Stimulated activated CD8-positive, alpha-beta memory T cell treated with anti-CD3 and anti-CD28 coated beads, Interleukin-15, amount 100 ng/mL, for 1 hour (primary cell): ENCODE measurements at places on chromosomes 4 and X.

DNA sequence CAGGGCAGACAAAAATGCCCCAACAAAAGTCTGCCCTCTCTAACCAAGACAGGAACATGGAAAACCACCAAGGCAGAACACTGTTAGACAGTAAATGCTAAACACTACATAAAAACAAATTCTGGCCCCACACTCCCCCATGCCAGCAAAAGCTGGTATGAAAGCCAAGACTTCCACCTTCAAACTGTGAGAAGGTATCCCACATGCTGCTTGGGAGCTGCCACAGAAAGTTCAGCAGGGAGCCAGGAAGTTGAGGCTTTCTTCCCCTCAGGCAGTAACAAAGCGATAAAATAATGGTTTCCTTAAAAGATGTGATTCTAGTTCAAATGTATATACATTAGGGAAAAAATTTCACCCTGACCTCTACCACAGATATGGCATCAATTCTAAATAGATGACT lies 770.4 kb upstream of the NDST4 start:
- no peak for DNase-seq

DNA sequence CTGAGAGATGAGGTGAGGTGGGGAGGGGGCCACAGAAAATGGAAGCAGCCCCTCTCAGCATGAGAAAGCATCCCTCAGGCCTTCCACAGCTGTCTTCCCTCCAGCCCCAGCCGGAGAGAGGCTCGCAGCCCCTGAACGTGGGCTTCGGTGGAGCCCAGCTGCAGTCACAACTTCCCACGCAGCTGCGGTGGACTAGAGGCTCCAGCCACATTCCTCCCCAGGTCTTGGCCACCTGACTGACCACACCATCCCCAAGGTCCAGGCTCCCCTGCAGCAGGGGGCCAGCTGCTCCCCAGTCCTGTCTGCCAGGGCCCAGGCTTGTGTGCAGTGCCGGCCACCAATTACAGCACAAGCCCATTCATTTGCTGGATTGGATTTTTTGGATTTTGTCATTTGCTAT lies 212.3 kb upstream of the BCOR start:
- DNase-seq, result no peak

DNA sequence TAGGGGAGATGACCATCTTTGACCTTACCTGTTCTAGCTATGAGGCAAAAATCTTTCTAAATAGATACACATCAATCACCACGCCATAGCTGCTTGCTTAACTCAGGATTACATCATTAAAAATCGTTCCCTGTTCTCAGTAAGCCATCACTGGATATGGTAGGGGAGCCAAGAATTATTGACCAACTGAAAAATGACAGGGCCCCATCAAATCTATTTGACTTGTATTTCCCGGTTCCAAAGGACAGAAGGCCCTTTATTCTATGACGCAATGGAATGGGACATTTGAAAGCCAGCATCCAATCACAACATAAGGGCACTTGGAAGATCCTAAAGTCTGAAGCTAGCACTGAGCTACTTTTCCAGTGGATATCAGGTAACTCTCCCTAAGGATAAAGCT lies 75.6 kb upstream of the NOCT start:
- DNase-seq, result no peak

GRCh38 chr4:20185103-20185502 lies 66.6 kb upstream of the SLIT2 start:
- DNase-seq, result no peak

DNA sequence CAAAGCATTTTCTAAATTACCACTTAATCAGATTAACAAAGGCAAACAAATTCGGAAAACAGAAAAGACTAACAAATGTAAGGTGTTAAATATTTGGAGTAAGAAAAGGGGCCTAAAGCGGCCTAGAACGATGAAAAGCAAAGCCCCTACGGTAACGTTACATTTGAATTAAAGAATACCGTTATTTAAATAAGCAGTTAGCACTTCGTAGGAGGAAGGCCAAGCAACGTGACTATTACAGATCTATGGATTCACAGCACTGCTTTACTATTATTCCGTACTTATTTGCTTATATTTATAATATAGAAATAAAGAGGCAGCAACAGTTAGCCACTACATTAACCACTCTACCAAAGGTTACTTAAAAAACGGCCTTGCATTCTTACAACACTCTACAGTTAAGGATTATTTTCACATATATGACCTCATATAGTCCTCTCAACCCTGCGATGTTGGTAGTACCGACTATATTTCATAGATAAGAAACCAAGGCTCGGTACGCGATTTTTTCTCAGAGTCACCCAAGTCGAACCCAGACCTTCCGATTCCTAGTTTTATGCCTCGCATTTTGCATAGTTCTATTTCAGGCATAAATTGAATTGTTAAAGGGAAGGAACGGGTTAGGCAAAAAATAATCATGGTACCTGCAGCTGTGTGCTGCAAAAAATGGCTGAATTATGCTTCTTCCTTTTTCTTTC lies 2.9 kb downstream of the KLHL15 start:
- DNase-seq, result no peak

DNA sequence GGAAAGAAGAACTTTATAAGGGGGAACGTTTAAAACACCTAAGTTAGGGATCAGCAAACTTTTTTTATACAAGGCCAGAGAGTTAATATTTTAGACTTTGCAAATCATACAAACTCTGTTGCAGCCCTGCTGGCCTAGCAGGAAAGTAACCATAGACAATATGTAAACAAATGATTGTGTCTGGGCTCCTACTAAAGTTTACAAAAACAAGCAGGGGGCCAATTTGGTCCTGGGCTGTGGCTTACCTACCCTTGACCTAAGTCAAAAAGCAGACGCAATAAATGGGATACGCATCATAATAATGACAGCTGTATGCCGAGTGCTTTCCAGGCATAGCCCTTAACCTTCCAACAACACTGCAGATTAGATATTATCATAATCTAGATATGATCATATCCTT lies 4.9 kb downstream of the TASL start:
- DNase-seq, result no peak

DNA sequence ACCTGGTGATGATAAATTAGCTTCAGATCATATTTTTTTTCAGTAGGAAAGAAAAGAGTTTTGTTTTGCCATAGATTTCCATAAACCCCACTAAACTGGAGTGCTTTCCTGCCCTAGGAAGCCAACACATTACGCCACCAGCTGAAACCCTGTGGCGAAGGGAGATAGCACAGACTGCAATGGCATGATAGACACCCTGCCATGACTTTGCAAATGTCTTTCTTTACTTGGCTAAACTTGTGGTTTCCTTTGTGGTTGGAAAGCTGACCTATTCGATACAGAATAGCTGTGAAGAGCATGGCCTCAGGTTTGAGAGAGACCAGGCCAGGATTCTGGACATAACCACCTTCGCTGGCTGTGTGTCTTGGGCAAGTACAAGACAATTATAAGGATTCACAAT lies 19.1 kb downstream of the MFAP3L start:
- no peak for DNase-seq

GRCh38 chr4:153332936-153333335 lies 11.6 kb upstream of the MND1 start:
- DNase-seq, result no peak

DNA sequence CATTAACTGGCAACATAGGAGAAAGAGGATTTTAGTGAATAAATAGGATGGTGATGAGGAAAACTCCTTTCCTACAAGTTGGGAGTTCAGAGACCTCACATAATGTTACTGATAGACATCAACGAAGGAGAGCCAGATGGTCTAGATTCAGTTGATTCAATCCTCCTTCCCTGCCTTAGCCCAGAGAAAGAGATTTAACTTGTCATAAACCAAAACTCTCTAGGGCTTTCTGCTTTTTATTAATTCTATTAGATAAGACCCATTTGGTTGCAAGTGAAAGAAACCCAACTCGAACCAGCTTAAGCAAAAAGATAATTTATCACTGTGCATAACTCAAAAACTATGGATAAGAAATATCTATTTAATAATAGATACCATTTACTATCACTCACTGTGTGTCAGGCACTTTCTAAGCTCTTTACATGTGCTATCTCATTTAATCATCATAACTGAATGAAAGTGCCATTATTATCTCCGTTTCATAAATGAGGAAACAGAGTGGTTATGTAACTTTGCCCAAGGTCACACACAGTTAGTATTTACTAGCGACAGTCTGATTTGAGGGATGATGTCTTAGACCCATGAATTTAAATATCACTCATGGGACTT lies 4.3 kb upstream of the UNC5C start:
- DNase-seq, result no peak

DNA sequence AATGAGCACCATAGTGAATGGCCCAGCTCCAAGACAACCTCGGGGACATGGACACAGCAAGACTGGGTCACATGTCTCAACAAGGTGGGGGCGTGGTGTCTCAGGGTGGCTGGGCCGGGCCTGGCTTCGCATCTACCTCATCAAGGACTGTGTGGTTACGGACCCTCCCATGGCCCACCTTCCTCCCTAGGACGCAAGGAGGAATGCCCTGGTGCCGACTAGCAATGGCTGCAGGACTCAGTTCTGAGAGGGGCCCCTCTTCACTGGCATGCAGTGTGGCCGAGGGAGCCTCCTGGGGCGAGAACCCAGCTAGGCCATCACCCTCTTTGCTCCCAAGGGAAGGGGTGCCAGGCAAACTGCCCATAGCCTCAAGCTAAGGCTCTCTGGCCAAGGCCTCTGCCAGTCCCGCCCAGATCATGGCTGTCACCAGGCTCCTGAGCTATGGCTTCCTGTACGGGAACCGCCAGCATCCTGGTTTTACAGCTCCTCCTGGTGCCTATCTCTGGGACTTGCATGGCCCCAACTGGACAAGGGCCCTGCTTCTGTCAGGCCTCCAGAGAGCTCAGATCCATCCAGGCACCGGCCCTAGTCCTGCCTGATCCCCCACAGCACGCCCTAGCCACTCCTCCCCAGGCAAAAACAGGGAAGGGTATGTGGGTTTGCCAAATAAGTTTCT lies 218.0 kb upstream of the AGTR2 start:
- DNase-seq, result no peak
